ENCODE measurements at places on chromosomes 7 and 10.
A peak's percentile ranks its signal among the peaks of the same experiment; 100 is the strongest.

DNA sequence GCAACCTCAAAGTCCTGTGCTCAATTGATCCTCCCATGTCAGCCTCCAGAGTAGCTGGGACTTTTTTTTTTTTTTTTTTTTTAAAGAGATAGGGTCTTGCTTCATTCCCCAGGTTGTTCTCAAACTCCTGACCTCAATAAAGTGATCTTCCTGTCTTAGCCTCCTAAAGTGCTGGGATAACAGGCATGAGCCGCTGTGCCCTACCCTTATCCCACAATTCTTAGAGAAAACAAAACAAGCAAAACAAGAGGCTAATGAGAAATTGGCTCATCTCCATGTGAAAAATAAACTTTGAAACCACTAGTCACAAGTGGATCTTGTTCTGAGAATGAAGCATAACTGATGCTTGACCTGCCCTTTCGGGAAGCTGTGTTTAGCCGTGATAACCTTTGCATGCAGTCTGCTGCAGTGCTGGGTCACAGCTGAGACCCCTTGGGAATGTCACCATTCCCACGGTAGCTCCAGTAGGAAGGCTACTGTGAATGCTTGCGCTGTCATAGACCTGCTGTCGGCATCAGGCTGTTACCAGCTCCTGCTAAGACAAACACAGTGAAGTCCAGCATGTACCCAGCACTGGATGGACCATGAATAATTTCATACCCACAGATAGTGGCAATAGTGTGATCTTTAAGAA lies 290.7 kb upstream of the KIAA1217 start:
- DNase-seq = no peak

DNA sequence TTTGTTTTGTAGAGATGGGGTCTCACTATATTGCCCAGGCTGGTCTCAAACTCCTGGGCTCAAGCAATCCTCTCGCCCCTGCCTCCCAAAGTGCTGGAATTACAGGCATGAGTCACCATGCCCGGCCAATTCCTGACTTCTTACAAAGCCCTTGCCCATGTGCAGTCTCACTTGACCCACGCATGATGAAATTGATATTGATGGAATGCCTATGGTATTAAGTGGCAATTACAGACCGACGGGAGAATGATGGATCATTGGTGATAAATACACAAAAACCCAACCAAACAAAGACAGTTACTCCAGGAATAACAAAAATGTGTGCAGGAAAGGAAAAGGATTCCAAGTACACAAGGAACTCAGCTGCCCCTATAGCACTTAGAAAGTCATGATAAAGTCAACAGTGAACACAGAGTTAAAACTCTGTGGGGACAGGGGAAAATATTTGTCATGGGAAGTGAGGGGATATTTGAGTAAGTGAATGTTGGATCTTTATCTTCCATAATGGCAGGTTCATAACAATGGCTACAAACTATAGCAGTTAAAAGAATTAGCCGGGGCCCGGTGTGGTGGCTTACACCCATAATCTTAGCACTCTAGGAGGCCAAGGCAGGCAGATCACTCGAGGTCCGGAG lies 21.6 kb downstream of the HIP1 start:
- peak; percentile 38 for DNase-seq

GRCh38 chr7:116138202-116138801 lies 72.0 kb upstream of the TES start:
- DNase-seq = peak; percentile 63

DNA sequence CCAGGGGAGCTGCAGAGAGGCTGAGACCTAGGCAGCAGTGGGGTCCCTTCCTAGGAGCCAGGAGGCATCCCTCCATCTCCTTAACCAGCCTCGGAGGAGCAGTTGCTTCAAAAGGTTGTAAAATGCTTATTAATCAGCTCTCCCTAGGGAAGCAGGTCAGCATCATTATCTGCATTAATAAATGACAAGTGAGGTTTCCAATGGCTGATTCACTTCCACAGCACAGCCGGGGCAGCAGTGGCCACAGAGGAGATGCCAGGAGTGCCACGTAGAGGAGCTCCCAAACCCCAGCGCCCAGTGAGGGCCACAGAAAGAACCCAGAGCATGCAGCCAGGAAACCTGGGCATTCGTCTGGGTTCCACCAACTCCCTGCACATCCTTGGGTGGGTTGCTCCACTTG lies 8.2 kb upstream of the NPFFR1 start:
- DNase-seq = no peak

GRCh38 chr7:149188637-149189259 lies 6.6 kb upstream of the ZNF282 start:
- no peak for DNase-seq

GRCh38 chr10:130340816-130341215 lies 204.6 kb downstream of the GLRX3 start:
- DNase-seq = no peak

- no peak for DNase-seq
These were observed 175.9 kb downstream of the USP6NL start for GRCh38 chr10:11435581-11435981.

- DNase-seq = no peak
These were observed 175.0 kb upstream of the CHRM2 start for GRCh38 chr7:136693166-136694119.

GRCh38 chr10:123562387-123562786 lies 103.8 kb upstream of the GPR26 start:
- no peak for DNase-seq

GRCh38 chr7:113202284-113202683 lies 83.9 kb upstream of the SMIM30 start:
- no peak for DNase-seq

DNA sequence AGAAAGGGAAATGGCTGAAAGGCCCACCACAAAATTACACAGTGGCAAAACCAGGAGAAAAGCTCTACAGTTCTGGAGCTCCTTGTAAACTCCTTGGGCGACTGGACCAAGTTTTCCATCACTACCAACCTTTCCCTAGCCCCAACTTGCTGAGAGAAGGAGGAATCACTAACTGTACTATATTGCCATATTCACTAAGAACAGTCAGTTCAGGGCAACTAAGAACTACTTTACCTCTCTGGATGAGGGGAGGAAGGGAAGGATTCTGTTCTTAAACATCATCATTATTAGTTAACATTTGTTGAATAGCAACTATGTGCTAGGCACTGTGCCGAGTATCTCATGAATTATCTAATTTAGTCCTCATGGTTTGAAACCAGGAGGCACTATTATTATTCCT lies 98.1 kb upstream of the SVIL start:
- no peak for DNase-seq

DNA sequence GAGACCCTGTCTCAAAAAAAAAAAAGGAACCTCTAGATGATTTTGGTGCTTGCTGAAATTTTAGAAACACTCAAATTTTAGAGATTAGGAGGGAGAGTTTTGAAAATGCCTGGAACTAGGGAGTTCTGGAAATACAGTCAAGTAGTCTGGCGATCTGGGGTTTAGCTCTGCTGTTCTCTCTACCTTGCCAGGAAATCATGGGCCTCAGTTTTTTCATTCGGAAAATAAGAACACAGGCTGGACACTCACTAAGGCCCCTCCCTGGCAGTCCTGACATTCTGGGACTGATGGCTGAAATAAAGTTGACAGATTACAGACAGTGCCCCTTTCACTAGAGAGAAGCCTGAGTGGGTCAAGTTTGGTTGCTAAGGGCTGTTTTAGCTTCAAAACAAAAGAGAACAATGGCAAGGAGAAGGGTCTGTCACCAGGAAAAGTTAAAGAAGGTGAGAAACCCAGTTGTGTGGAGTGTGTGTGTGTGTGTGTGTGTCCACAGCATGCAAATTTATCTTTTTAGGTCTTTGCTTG lies 25.0 kb upstream of the CALN1 start:
- no peak for DNase-seq

Data from foreskin keratinocyte (primary cell).